ENCODE measurements at places on chromosomes 2 and 18. TPM values are rescaled to one million over a fixed set of nuclear protein-coding genes. Genes with fewer than 3 reads are reported as not detected.

The KCNJ3 gene
- 0.31 TPM for polyA plus RNA-seq

The ERMN gene
- polyA plus RNA-seq: 0.08 TPM

The PKP4 gene
- polyA plus RNA-seq: 26.1 TPM

The ERBB4 gene
- 4.4 TPM for polyA plus RNA-seq

The TMEM163 gene
- 0.99 TPM for polyA plus RNA-seq

The RIT2 gene
- not detected for polyA plus RNA-seq

The CFC1B gene
- not detected for polyA plus RNA-seq

The VWA3B gene
- polyA plus RNA-seq: 2.0 TPM

DNA sequence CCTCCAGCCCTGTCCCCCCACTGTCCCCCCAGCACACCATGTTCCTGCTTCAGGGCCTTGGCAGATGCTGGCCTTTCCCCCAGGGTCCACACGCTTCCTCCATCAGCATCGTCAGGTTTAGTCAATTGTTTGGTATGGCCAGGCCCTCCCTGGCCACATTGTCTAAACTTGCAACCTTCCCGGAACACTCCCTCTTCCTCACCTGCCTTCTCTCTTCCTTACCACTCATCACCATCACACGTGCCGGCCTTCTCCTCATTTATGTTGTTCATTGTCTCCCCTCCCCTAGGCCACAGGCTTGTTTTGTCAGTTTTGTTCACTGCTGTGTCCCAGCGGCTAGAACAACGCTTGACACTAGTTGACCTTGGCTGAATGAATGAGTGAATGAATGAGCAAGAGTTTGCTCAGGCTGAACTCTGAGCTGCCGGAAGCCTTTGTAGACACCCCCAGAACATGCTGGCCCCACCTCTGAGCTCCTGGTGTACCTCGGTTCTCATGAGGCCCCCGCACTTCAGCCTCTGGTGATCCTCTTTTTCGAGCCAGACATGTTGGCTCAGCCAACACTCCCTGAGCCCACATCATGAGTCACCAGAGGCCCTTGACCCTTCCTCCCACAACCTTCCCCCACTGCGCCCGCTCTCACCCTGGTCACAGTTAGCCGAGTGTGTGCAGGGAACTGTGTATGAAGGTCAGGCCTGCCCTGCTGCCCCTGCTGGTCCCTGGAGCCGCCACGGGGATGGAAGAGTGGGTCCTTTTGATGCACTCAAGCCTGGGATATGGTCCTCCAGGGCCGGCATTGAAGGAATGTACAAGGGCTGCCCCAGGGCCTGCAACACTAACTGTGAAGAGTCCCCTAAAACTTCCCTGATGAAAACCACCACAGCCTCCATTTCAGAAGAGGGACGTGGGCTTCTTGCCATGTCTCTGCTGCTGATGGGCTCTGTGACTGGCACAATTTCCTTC lies 57.5 kb downstream of the HS1BP3 start:
- DNase-seq: no peak

DNA sequence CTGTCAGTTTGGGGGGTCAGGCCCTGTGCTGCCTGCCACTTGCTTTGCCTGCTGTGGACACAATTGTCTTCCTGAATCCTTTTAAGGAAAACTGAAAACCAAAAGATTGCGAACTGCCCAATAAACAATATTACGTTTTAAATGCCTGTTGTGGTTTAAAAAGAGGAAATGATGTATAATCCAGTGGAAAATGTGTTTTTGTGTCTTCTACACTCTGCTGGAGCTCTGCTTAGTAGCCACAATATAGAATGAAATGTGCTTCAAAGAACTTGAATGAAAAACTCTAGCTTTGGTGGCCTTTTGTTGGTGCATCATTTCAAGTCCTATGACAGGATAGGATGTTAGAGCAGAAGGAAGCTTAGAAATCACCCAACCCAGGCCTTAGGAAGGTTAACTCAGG lies 23.2 kb upstream of the CABYR start:
- DNase-seq: no peak

DNA sequence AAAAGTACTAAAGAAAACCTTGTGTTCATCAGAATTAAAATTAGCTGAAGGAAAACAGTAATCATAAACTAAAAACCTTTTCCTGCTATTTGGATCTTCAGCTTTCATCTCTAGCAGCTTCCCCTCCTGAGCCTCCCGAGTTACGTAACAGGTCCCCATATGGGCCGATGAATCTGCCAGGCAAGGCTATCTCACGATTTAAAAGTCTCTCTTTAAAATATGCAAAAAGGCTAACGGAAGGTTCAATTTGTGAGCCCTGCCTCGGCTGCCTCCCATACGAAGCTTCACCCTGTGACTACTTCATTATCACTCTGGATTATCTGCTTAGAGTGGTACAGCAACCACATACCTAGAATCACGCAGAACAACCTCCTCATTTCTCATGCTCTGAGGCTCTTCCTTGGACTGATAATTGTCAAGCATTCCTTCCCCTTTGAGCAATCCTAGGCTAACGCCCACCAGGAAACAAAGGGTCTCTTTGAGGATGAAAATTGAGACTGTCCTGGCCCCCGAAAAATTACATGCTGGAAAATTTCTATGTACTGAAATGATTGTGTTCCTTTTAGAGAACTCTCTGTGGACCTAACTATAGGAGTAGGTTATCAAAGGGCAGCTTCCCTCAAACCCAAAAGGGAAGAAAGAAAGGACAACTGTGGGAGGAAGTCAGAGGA lies 147.4 kb downstream of the ZEB2 start:
- DNase-seq: peak; percentile 67

- DNase-seq: peak; percentile 73
Measured at GRCh38 chr2:217412721-217413120, 552.9 kb upstream of the TNP1 start.

- no peak for DNase-seq
Measured at GRCh38 chr2:162704496-162704895, 134.1 kb downstream of the KCNH7 start.

- no peak for DNase-seq
Measured at GRCh38 chr2:76080154-76080553, 369.4 kb upstream of the GCFC2 start.

- no peak for DNase-seq
Measured at GRCh38 chr2:215668378-215668775, 232.5 kb upstream of the FN1 start.

- no peak for DNase-seq
Measured at GRCh38 chr2:25981596-25982272, 563 bp downstream of the KIF3C start.

DNA sequence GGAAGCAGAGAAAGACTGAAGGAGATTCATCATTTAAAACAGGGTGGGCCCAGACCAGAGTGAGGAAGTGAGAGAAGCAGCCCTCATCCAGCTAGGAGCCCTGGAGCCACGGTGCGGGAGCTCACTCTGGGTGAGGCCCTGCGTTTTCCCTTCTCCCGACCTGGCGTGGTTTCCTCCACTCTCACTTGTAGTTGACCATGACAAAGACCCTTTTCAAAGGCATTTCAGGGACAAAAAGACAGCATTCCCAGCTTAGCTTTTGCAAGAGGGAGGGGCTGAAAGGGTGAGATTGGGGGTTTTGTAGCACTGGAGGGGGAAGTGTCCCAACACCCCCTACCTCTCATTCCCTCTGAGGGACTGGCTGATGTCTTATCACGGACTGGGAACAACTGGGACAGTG lies 56.6 kb downstream of the TRPM8 start:
- DNase-seq: peak; percentile 7

- no peak for DNase-seq
Measured at GRCh38 chr2:189874586-189875320, 90.5 kb downstream of the PMS1 start.

GRCh38 chr2:8576525-8577167 lies 105.2 kb upstream of the ID2 start:
- no peak for DNase-seq

- DNase-seq: peak; percentile 13
Measured at GRCh38 chr18:43819397-43819796, 542.1 kb upstream of the SYT4 start.

DNA sequence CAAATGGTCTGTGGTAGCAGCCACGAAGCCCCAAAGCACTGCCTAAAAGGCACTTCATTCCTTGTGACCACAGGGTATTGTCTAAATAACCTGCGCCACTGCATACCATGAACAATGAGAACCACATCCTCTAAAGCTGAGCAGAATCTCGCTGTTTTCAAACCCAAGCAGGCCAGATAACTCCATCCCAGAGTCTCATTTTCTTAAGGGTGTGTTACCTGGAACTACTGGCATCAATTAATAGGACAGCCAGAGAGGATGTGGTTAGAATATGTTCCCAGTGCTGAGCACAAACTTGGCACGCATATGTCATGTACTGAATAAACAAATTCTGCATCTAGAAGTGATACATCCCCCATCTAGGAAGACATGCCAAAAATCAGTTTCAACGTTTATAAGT lies 13.0 kb downstream of the VPS4B start:
- DNase-seq: no peak

DNA sequence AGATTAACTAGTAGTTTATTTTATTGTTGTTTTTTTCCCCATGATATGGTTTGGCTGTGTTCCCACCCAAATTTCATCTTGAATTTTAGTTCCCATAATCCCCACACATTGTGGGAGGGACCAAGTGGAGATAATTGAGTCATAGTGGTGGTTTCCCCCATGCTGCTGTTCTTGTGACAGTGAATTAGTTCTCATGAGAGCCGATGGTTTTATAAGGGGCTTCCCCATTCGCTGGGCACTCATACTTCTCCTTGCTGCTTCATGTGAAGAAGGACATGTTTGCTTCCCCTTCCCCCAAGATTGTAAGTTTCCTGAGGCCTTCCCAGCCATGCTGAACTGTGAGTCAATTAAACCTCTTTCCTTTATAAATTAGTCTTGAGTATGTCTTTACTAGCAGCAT lies 36.5 kb downstream of the GALNT14 start:
- no peak for DNase-seq

DNA sequence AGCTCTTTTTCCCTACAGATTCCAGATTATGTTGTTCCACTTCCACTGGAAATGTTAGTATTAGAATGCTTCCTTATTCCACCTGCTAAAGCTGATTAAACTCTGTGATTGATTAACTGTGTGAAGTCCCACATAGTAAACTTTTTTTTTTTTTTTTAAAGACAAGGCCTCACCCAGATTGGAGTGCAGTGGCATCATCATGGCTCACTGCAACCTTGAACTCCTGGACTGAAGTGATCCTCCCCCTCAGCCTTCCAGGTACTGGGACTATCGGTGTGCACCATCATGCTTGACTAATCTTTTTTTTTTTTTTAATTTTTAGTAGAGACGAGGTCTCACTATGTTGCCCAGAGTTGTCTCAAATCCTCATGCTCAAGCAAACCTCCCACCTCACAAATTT lies 108.5 kb upstream of the RBMS1 start:
- no peak for DNase-seq
